T-cell (primary cell): ENCODE measurements at places on chromosomes 7 and 10. TPM values are rescaled to one million over a fixed set of nuclear protein-coding genes. Genes with fewer than 3 reads are reported as not detected.

Gene PKD2L1
- not detected for total RNA-seq

Gene NUTM2B
- total RNA-seq: 1.4 TPM

Gene TMEM140
- total RNA-seq: 32.3 TPM

Gene ERVW-1
- not detected for total RNA-seq

Gene SAMD9L
- 45.5 TPM for total RNA-seq

Gene LIPN
- total RNA-seq: not detected

Gene AKR1C3
- 4.2 TPM for total RNA-seq

Gene NPM3
- 22.1 TPM for total RNA-seq

Gene COMTD1
- total RNA-seq: 23.9 TPM

Gene GIMAP2
- 144 TPM for total RNA-seq

Gene HOXA2
- not detected for total RNA-seq

Gene ODAD2
- total RNA-seq: not detected

Gene TAC1
- total RNA-seq: not detected

Gene TWNK
- total RNA-seq: 19.3 TPM

- no peak for DNase-seq
Measured at GRCh38 chr10:49526619-49527018, 12.3 kb downstream of the ERCC6 start.

DNA sequence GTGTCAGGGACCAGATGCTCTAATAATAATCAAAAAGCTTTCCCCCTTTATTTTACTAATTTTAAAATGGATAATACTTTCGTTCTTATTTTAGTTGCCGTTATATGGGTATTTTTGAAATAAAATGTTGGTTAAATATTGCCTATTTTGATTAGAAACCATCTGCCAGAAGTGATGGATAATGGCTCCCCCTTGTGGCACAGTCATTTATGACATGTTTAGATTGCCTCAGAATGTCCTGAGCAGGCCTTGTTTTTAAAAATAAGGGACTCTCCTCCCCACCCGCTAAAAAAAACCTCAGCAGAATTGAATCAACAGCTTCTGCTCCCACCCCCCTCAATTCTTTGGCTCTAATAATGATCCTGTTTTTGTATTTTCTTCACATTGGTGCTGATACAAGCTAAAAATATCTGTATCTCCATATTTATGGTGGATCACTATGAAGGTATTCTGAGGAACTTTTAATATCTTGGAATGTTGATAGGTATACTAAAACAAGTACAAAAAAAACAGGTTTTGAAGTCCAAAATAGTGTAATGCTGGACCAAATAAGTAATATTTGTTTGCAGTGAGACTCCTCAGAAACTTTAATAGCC, 38.8 kb downstream of the TMEM60 start:
- peak; percentile 55 for DNase-seq

DNA sequence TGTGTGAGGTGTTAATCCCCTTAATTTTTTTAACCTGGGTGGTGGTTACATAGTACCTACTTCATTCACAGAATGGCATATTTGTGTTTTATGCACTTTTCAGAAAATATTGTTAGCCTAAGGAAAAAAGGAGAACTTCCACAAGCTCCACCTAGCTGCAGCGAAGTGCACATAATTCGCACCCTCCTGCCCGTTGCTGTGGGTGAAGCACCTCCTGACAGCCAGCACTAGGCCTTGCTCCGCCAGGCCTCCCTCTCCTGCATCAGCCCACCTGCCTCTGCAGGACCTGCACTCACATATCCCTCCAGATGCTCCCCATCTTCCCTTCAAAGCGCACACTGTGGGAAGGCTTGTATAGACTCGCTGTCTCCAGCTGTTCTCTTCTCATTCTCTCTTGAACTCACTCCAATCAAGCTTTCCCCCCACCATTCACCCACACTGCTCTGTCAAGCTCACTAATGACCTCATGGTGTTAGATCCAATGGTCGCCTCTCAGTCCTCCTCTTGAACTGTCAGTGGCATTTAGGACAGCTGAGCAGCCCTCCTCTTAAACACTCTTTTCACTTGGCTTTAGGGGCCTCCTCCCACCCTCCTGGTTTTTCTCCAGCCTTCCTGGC, 20.7 kb upstream of the GRID1 start:
- DNase-seq: no peak

DNA sequence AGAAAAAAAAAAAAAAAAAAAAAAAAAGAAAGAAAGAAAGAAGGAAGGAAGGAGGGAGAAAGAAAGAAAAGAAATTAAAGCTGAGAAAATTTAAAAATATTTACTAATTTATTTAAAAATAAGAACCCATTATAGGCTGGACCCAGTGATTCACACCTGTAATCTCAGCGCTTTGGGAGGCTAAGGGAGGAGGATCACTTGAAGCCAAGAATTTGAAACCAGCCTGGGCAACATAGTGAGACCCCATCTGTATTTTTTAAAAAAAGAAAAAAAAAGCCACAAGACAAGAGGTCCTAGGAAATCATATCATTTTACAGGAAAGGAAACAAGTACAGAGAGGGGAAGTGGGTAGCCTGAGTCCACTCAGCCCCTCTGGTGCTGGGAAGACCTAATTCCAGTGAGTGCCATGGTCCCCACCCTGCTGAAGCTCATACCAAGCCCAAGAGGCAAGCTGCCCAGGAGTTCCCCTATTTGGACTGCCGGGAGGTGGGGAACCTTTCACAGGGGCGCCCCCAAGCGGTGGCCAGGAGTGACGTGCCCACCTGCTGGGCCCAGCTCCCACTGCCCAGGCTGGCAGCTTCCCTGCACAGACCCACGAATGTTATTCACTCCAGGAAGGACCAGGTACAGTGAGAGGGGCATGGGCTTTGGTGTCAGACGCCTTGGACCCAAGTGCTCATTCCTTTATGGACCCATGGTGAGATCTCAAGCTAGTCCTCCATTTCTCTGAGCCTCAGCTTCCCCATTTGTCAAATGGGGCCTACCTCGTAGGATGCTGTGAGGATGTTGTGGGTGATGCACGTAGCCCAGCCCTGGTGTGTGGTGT, 133.6 kb downstream of the ZMIZ1 start:
- DNase-seq: no peak

GRCh38 chr10:86752311-86752710, 4.1 kb upstream of the BMPR1A start:
- DNase-seq: no peak

DNA sequence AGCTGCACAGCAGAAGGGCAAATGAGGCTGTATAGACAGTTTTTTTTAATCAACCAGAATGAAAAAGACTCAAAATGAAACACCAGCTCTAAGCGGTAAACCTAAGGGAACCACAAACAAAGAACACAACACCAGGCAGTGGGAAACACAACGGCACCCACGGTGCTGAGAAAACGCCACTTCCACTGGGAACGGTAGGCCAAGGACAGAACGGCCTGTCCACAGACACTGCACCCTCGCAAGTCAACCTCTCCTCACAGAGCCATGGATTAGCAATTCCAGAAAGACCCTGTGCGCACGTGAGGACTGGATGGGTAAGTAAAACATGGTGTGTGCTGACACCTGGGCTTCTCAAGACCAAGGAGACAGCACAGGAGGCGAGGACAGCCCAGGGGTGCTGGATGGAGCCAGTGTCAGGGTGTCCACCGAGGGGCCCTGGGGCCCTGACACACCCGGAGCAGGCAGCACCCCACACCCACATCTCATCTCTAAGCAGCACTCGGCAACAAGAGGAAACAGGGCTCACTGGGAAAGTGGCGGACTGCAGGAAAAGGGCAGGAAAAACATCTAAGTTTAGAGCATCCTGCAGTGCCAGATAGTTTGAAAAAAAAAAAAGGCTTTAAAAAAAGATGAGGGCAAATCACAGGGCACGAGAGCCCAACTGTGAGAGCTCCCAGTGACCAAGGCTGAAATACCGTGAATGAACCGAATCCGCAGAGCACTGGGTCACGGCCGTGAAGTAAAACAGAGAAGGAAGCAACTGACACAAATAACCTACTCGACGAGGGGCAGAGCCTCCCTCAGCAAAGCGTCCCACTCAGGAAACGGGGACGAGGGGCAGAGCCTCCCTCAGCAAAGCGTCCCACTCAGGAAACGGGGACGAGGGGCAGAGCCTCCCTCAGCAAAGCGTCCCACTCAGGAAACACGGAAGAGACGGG, 120.2 kb downstream of the MAD1L1 start:
- no peak for DNase-seq

- DNase-seq: no peak
Measured at GRCh38 chr10:54063514-54063913, 737.5 kb downstream of the PCDH15 start.

GRCh38 chr7:129778770-129779601, 167.5 kb downstream of the NRF1 start:
- no peak for DNase-seq

GRCh38 chr10:42553064-42553407, 85.3 kb downstream of the ZNF33B start:
- no peak for DNase-seq

DNA sequence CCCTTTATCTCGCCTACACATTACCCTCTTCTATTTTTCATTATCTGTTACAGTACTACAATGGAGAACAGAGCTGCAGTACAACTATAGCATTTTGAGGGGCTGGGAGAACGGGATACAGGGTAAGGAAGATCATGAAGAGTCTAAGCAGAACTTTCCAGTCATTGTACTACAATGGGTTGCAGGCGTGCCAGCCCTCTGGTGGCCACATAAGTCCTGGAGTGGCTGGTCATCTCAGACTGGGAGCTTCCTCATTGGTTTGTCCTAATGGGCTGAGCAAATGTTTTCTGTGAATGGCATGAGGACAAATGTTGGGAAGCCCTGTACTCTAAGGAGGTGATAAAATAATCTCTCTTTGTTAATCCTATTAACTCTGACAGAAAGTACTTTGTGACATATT, 33.0 kb downstream of the TMEM106B start:
- DNase-seq: no peak

GRCh38 chr10:20999699-21000098, 102.6 kb upstream of the NEBL start:
- DNase-seq: no peak

GRCh38 chr10:178723-179122, 43.5 kb downstream of the ZMYND11 start:
- no peak for DNase-seq

DNA sequence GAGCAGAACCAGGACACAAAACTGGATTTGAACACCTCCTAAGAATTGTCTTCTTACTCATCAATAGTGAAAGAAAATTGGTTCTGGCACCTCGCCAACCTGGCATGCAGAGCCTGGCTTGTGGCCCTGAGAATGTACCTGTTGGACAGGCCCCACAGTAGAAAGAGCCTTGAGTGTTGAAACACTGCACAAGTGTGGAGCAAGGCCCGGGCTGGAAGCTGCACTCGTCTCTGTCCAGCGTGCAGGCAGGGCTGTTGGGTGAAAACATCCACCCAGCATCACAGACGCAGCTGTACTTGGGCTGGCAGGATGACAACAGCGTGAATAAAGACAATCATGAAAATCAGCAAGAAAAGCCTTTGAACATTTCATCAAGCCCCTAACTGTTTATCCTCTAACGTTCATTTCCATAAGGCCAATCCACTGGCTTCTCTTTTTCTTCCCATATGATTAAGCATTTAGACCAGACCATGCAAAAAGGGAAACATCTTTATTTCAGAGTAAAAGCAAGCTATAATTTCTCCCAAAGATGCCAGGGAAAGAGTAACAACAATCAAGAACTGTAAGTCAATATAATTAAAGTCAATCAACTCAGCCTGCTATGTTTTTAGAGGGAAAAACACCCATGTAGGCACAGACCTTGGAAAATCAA, 15.6 kb downstream of the CUBN start:
- no peak for DNase-seq

GRCh38 chr7:22631730-22632129, 95.3 kb upstream of the IL6 start:
- no peak for DNase-seq

- no peak for DNase-seq
Measured at GRCh38 chr7:27155816-27156507, 513 bp downstream of the HOXA7 start.

DNA sequence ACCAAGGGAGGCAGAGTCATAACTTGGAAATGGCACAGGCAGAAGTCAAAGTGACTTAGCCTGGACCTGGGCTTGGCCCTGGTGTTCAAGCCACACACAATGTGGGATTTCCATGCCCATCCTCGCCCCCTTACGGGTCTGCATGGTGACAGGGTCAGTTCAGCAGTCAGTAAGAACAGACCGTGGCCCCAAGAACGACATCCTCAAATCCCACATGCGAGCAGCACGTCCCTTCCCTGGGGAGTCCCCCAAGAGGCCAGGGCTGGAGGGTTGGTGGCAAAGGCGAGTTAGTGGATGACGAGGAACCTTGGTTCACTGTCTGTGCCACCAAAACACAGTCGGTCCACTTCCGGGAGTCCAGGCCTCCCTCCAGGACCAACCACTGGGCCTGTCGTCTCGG, 93.3 kb upstream of the MGMT start:
- no peak for DNase-seq

DNA sequence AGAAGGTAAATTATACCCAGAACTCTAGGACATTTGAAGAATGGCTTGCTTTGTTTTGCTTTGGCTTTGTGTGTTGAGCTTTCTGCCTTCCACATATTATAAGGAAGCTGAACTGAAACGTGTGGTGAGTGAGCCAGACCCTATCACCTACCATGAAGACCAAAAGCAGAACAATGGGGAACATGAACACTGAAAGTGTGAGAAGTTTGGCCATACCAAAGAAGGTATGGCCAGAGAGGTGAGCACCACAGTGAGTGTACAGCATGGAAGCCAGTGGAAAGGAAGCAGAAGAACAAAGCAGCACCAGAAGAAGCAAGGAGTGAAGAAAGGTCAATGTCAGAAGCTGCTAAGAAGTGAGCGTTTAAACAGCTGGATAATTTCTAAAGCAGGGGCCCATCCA, 59.7 kb upstream of the CCDC71L start:
- no peak for DNase-seq

GRCh38 chr7:96558530-96558929, 151.1 kb downstream of the SEM1 start:
- DNase-seq: no peak

DNA sequence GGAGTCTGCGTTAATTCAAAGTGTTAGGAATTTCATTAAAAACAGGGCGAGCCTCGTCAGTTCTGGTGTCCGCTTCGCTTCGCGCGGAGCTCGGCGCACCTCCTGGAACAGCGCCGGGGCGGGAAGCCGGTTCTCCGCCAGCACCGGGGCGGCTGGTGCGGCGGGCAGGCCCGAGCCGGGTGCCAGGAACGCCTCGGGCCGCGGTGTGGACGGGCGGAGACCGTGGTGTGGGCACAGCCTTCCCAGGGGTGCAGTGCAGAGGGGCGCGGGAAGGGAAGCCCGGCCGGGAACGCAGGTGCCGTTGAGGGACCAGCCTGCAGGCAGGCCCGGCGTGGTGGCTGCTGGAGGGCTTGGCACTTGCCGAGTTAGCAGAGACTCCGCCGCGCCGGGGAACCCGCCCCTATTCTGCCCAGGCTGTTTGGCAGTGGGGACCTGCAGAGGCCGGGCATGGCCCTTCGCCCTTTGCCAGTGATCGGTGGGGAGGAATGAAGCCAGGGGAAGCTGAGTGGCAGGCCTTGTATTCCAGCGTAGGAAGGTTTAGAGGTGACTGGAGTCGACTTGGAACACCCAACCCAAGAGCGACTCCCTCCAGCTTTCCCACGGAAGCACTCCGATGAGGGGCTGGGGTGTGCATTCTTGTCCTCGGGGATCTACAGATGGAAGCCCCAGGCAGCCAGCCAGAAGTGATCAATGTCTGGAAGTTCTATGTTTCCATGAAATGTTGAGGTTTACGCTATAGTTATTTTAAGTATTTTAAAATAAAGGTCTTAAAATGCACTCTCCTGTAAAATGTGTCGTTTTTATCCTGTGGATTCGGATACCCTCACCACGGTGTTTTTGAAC, 945 bp upstream of the RHEB start:
- DNase-seq: peak; percentile 27

GRCh38 chr7:25311346-25311745, 83.1 kb upstream of the NPVF start:
- DNase-seq: no peak
